ENCODE measurements at places on chromosomes 7 and 10.
A peak's percentile ranks its signal among the peaks of the same experiment; 100 is the strongest.

GRCh38 chr7:47035522-47035921 lies 546.4 kb downstream of the TNS3 start:
- no peak for DNase-seq

- DNase-seq = no peak
These were observed 111.7 kb upstream of the GJD4 start for GRCh38 chr10:35493196-35494118.

GRCh38 chr7:87567052-87567451 lies 33.6 kb downstream of the ABCB1 start:
- DNase-seq = peak; percentile 59

DNA sequence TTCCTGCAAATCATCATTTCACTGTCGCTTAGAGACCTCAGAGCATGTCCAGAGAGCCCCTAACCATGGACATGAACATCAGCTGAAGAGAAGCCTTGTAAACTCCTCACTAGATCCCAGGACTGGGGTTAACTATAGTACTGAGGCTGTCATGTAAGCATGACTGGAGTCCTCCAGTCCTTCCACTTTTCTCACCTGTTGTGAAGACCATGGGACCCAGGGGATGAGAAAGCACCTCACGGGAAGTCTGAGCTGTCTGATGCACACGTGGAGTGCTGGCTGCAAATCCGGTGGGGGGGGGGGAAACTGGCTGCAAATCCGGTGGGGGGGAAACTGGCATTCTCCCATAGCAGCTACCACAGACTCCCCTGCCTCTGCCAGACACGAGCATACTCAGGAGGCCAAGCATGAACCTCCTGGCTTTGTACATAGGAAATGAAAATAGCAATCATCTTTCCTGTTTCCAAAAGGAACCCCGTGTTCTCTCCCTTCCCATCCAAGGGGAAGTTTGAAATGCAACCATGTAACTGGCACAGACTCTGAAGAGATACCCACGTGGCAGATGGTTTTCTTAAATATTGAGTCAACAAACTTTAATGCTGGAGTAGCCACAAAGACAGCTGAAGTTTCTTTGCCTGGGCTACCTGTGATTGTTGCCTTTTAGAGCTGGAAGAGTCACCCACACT lies 261.4 kb downstream of the ZMYND11 start:
- no peak for DNase-seq

DNA sequence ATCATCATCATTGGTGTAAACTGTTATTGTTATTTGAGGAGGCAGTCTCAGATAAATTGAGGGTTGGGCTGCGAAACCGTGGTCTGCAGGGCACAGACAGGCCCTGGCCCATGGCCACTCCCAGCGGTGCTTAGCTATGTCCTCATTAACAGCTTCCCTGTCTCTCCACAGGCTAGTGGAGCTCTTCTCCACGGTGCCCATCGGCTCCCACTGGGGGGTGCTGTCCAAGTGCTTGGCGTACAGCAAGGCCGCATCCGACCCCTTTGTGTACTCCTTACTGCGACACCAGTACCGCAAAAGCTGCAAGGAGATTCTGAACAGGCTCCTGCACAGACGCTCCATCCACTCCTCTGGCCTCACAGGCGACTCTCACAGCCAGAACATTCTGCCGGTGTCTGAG lies 21.6 kb downstream of the GPR26 start:
- DNase-seq = no peak

DNA sequence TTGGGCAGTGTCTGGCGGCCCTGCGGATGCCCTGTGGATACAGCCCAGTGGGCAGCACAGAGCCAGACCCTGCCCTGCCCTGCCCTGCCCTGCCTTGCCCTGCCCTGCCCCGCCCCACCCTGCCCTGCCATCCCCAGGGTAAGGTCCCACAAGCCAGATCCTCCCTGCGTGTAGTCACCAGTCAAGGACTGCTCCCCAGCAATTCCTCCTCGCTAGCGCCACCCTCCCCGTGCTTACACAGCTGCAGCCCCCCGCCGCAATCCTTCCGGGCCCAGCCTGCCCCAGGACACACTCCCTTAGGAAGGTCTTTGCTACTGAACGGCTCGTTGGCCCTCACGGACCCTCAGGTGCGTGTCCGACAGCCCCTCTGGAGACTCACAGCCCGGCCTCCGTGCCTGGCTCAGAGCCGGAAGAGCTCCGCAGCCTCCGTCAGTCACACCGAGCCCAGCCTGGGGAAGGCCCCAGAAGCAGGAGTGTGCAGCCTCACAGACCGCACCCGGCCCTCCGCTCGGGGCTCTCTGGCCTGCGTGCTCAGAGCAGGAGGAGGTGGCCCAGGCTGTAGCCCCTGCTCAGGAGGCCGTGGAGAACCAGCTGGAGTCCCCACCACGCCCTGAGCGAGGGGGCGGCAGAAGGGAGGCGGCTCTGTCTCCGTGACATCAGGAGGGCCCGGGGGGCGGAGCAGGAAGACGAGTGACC lies 68.3 kb downstream of the PWWP2B start:
- DNase-seq = no peak

DNA sequence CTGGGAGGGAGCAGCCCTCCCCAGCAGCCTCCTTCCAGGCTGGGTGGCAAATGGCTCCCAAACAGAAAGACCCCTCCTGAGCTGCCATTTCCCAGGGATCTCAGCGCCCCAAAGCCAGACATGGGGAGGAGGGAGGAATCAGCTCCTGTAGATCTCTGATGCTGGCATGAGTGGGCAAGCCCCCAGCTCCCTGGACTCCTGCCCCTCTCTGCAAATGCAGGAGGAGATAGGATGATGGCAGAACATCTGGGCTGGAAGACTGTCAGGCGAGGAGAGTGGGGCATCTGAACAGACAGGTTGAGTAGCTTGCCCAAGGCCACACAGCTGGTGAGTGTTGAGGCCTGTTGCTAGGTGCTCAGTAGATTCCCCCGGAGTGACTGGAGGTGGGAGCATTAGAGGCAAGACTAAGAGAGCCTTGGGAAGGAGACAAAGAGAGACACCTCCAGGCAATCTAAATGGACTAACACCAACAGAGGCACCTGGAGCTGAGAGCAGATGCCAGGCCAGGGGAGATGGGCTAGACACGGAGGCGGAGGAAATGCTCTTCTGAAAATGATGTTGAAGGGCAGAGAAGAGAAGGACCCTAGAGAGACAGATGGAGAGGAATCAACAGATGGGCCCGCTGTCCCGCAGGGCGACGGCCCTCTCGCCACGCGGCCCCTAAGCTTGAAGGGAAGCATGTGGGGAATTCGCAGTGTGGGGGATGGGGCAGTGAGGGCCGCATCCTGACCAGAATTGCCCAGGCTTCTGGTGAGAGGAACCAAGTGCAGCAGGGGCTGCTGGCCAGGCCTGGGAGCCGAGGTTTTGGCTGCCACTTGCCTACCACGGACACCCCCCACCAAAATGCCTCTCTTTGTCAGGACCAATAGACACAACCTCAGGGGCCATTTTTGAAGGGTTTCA lies 84.8 kb upstream of the LRRC4 start:
- no peak for DNase-seq

- DNase-seq = no peak
These were observed 194.7 kb downstream of the BUB3 start for GRCh38 chr10:123348691-123349572.

DNA sequence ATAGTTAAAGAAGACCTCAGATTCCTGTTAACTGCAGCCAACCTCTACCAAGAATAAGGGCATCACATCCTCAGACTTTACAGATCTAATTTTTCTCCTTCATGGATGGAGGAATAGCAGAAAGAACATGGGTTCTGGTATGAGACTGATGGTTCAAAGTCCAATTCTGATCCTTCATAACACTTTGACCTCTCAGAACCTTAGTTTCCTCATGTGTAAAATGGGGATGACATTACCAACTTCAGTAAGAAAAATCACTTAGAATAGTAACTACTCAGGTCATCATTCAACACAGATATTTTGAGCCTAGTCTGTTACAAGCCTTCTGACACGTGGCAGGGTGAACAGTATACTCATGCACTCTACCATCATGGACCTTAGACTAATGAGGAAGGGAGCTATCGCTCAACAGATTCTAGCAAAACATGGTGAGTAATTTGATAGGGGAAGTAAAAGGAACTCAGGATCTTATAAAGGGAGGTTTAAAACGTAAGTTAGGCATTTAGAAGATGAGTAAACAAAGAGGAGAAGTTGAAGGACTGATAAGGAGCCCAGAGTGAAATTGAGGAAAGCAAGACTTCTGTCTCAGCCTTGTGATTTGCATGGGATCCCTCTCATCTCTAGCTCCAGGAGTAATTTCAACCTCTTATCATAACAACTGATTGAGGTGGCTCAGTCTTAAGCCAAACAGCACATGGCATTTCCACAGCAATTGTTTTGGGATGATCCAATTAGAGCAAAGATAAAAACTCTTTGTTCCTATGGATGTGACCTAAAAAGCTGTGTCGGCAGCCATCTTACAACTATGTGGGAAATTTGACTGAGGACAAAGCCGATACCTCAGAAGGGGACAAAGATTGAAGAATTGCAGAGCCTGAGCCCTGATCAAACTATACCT lies 69.2 kb upstream of the TCF7L2 start:
- DNase-seq = no peak

GRCh38 chr10:125823663-125824251 lies 411 bp downstream of the BCCIP start:
- peak; percentile 5 for DNase-seq

DNA sequence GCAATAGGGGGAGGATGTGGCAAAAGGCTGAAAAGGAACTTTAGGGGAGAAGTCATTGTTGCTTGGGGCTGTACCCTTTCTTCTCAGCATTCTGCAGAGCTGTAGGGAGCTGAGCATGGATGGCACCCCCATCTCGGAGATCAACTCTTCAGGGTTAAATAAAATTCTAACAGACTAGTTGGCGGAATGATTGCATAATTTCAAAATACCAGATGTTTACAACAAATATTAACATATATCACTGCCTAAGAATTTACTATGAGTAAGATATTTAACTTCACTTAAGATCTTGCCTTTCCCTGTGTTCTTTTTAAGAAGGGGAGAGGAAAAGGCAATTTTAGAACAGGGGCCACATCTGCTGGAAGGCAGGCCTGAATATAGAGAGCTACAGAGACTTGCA lies 509 bp upstream of the OR2F1 start:
- no peak for DNase-seq

DNA sequence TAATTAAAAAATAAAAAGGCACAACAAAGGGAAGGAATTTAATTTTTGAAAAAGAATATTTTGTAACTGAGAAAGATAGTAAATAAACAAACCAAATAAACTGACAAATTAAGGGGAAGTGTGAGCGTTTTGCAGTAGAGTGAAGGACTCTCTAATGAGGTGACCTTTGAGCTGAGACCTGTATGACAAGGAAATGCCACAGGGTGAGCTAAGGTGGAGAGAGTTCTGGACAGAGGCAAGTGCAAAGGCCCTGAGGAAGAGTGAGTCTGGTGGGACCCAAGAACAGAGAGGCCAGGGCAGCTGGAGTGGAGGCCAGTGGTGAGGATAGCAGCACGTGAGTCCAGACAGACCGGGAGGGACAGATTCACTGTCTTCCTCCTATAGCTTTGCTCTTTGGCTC lies 179.4 kb downstream of the CACNB2 start:
- DNase-seq = no peak

- no peak for DNase-seq
These were observed 9.1 kb upstream of the MCM10 start for GRCh38 chr10:13152296-13152695.

DNA sequence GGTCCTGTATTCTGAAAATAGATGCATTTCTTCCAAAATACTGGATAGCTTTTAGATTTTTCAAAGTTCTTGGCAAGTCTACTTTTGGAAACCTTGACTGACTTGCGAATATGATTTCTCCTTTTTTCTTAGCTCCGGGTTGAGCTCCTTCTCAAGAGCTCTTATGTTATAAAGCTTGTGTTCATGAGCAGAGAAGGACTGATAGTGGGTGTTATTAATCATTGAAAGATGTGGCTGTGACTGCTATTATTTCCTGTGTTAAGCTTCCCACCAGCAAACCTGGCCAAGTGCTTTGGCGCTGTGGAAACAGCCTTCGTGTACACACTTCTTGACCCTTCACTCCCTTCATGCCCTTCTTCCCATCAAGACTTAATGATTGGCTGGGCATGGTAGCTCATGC lies 98.2 kb downstream of the KIAA1217 start:
- peak; percentile 36 for DNase-seq

DNA sequence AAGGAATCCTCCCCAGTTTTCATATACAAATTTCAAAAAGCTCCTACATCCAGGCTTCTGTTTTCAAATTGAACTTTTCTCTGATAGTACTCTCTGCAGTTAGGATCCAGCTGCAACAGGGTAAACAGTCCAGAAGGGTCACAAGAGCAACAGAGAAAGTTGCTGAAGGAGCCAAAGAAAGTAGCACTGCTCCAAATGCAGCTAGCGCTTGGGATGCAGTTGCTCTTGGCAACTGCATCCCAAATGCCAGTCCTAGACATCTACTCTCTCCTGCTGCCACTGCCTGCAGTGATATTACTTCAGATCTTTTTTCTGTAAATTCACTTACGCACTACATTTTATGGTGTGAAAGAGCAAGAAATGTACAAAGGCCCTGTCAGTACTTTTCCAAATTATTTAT lies 14.6 kb downstream of the GPR37 start:
- DNase-seq = no peak

DNA sequence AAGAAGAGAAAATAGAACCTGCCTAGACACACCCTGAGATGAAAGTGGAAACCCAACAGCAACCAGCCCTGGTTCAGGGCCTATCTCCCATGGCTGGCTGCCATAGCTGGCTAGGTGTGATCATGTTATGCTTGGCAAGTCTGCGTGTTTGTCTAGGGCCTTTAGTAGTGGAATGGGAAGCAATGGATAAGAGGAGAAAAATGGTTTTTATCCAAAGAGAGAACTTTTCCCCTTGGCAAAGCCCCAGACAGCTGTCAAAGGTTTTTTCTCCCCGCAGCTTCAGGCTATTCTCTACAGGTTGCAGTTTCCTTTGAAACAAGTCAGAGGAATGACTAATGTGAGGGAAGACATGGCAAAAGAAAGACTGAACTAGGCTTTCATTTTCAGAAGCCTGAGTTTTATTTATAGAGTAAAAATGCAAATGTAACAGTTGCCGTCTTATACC lies 161.5 kb downstream of the SEMA3D start:
- peak; percentile 12 for DNase-seq

DNA sequence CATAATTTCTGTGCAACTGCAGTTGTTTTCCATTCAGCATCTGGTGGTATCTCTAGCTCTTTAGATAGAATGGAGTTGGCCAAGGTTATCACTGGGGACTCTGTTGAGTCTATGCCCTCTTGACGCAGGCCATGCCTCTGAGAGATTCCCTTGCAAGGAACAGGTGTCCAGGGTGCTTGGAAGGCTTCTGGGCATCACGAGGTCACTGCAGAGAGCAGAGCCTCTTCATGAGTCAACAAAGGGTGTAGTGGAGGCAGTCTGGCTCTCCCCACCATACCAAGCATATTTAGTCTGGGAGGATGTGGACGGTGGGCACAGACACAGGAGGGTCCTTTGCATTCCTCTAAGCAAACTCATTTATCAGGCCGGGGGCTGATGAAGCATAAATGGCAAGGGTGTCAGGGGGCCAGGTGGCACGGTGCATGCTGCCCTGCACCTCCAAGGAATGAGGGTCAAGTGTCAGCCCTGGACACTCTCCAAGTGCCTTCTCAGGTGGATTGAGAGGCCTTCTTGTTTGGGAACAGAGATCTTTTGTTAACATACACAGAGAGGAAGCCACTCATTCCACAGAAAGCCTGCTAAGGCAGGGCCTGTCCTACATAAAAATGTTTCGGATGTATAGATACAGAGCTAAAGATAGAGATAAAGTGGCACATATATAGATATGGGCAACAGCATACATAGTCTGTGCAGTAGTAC lies 328.6 kb downstream of the INHBA start:
- no peak for DNase-seq

GRCh38 chr10:86905429-86905828 lies 52.0 kb downstream of the MMRN2 start:
- DNase-seq = no peak
